ENCODE measurements at places on chromosomes 7 and 10. TPM values are rescaled to one million over a fixed set of nuclear protein-coding genes. Genes with fewer than 3 reads are reported as not detected.

GRCh38 chr7:119783799-119784198, 489.2 kb upstream of the KCND2 start:
- DNase-seq = peak; percentile 14

GRCh38 chr10:78307576-78307975, 273.9 kb downstream of the RPS24 start:
- no peak for DNase-seq

Gene HOXA4
- polyA plus RNA-seq = 24.6 TPM

DNA sequence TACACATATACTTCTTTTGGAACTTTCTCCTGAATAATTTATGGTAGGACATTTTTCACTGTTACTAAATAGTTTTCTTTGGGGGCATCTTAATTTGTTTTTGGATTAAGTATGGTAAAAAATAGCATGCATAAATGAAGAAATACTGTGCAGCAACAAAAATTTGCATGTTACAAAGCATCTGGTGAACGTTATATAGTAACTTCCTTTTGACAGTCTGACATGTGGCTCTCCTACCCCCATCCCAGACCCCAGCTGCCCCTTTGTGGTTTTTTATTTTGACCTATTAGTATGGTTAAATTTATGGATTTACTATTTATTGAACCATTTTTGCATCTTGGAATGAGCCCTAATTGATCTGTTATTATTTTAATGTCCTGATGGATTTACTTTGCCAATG, 9.9 kb downstream of the TASOR2 start:
- no peak for DNase-seq

DNA sequence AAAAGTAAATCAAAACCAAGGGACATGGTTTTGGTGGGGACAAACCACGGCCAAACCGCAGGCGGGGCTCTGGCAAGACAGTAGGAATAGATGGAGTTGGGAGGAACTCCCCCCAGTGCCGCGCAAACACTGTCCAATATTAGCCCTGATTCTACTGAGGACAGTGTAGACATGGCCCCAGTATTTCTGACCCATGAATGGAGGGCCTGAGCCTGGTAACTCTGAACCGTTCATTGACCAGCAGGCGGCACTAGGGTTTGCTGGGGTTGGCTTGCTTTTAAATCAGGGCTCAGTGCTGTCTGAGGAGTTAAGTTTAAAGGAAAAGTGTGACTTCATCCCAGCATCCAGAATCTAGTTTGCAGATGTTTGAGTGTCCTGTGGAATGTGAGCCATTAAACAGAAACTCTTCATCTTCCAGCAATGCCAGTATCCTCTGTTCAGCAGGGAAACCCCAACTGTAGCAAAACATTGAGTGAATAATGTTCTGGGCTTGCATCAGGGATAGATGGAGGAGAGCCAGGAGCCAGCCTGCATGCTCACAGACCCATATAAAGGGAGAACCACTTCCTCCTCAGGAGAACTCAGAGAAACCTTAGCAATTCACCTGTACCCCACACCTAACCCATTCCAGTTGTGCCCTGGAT, 147.4 kb upstream of the PRSS58 start:
- DNase-seq = no peak

DNA sequence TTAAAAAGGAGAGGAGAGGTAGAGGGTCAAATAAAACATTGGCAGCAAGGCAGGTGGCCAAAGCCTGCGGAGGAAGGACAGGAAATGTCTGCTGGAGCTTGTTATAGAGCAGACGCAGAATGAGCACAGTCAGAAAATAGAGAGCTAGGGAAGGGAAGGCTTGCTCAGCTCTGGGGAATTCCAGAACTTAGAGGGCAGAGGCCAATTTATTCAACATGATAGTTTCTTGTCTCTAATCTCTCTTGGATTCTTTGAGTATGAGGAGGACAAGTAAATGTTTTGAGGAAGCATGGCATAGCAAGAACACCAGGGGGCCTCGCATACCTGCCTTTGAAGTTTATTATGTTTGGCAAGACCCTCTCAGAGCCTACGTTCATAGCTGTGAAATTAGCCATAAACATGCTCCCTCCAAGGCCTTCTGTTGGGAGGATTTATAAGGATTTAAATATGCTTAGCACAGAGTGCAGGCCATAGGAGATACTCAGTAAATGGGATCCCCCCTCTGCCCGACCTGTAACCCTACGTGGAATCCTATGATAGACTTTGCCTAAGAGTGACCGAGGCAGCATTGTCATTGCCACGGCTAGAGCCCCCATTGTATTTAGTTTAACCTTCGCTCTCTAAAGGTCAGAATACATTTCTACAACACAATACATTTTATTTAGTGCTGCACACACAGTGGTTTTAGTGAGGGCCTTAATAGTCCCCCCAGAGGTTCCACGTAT, 293.9 kb downstream of the CCDC3 start:
- peak; percentile 50 for DNase-seq

DNA sequence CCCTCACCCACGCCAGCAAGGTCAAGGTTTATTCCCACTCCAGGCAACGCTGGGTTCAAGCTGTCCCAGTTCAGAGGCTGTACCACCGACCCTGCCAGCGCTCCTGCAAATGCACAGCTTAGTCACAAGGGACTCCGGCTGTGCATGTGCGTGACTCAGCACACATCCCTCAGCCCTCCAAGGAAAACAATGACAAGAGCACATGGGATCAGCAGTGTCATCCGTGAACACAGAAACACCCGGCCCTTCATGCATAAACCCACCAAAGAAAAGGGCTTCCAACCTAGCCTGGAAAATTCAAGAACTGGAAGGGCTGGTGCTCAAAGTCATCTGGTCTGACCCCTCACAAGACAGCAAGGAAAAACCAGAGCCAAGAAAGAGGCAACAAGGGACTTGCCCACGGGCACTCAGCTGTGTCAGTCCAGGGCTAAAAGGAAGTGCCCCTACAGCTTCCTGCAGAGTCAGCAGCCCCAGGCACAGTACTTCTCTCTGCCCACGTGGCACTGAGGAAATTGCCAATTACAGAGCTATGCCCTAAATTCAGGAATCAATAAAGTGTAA, 106.1 kb downstream of the KCNMA1 start:
- no peak for DNase-seq

- DNase-seq = no peak
Measured at GRCh38 chr7:113247198-113247597, 128.8 kb upstream of the SMIM30 start.

Gene WDFY4
- polyA plus RNA-seq = 3.9 TPM

DNA sequence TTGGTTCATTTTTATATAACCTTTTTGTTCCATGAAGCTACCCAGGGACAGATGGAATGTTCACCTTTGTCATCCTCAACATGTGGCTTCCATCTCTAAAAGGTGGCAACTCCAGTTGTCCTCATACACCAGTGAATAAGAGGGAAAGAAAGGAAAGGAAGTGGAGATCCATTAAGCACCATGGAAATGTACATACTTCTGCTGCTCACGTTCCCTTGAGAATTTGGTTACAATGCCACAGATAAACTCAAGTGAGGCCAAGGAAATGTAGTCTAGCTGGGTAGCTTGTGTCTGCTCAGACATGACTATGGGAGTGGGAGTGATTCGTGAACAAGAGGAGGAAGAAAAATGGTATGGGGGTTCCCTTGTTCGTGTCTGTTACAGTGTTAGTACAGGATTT, 237.1 kb upstream of the FAM3C start:
- no peak for DNase-seq

Gene LRRN3
- 8.0 TPM for polyA plus RNA-seq

DNA sequence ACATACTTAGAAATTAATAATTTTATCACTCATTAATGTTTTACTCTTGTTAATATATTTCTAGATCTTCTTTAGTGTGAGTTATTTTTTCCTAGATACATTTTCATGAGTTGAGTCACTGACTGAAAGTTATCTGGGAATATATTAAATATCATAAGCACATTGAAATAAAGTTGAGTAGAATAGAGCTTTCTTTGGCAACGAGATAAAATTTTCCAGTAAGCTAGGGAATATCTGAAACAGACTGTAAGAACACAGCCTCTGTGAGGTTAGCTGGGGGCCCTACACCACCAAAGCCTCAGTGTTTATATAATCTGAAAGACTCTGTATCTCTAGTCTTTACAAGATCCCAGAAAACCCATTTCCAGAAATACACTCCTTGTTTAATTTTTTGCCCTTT, 347.8 kb upstream of the PLXDC2 start:
- DNase-seq = peak; percentile 61

DNA sequence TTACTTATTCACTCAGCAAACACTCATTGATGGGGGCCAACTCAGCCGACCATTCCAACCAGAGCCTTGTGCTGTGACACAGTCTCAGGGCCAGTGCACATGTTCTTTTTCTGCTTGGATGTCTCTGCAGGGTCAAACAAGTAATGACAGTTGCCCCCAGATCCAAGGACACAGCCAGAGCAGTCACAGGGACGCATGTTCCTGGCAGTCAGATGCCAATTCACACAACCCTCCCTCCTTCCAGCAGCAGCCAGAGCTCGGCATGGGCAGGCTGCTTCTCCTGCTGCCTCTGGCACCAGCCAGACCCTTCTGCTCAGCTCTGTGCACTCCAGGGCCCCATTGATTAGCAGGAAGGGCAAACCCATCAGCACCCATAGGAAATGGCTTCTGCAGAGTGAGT, 20.3 kb downstream of the DRGX start:
- no peak for DNase-seq

Gene EPO
- polyA plus RNA-seq = not detected

DNA sequence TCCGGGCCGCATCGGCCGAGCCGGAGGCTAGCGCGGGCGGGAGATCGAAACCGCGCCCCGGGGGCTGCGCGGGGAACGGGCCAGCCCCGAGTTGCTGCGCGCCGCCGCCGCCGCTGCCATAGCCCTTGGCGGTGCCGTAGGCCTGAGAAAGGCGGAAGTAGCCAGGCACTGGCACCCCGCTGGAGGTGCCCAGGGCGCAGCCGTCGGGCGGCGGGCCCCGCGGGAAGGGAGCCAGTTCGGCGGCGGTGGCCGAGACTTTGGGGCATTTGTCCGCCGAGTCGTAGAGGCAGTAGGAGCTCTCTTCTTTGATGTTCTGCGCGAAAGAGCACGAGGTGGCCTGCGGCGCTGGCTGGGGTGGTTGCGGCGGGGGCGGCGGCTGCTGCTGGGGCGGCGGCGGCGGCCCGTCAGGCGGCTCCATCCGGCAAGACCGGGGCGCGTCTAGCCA, 587 bp downstream of the HOXA10 start:
- no peak for DNase-seq

DNA sequence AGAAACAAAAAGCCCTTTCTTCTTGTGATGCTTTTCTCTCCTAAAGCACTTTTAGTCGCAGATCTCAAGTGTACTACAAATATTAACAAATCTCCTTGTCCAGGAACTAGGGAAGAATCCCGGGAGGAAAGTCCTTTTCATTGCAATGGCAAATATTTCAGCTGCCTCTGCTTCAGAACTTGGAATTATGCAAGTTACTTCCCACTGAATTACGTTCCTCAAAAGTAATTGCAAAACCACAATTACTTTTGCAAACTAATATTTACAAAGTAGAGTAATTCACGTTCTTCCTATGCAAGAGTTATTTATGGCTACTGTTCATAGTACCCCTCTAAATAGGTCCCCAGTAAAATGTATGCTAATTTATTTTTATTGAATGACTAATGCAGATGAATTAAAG, 14.5 kb downstream of the PRKCQ start:
- no peak for DNase-seq

DNA sequence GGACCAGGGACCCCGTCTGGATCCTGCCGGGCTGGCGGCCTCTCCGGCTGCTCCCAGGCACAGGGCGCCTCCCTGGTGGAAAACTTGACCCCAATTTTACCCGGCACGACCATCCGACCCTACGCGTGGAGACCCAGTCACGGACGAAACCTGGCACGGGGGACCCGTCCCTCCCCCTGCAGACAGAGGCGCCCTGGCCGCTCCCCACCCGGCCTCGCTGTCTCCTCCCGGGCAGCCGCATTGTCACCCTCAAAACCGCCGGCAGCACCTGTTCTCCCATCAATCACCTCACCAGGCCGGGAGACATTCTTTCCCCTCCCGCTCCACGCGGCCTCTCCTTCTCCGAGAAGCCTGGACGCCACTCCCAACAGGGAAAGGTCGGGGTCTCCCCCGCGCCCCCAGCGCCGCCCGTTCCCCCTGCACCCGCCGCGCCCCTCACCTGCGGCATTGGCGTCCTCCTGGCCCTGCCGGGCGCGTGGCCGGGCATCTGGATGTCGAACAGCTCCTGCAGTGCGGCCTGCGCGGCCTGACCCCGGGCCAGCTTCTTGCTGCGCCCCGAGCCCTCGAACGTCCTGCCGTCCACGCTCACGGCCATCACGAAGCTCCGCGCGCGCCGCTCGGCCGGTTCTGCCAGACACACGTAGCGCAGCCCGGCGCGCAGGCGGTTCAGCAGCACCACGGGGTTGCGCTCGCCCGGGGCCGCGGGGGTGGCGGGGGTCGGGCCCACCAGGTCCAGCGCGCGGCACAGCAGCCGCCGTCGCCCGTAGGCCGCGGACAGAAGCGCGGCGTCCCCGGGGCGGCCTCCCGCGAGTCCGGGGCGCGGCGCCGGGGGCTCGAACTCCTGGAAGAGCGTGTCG, 306.6 kb downstream of the WDR37 start:
- DNase-seq = no peak

Gene NUTM2E
- polyA plus RNA-seq = 0.67 TPM

GRCh38 chr10:25028711-25029110, 12.3 kb downstream of the THNSL1 start:
- DNase-seq = no peak

- DNase-seq = no peak
Measured at GRCh38 chr10:43706166-43706565, 57.5 kb upstream of the ZNF32 start.
